ENCODE measurements at places on chromosomes 5 and 9.

DNA sequence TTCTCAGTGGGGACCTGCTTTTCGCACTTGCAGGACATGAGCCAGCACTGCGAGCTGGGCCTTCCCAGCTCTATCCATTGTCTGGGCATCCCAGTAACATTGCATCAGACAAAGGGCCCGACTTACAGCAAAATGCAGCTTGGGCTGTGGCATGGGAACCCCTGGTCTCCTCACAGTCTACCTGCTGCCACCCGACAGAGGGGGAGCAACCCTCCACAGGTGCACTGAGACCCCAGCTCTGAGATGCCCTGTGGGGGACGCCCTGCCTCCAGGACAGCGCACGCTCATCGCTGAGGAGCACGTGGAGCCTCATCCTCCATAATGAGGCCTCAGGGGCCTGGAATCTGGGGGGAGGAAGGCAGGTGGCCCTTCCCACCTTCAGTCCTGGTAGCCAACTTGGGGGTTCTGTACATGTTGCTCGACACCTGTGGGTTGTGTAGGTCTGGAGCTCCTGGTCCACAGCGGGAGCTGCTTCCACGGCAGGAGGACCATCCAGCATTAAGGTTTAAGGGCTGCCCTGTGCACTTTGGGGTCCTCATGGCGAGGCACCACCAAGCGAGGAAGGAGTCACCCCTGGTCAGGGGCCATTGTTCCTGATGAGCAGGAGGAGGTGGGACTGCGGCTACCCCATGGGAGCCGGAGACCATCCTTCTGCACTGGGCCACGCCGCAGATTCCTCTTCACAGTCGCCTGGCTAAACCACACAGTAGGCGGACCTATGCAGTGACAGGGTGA, 376.5 kb upstream of the IRX1 start:
- DNase-seq: no peak

DNA sequence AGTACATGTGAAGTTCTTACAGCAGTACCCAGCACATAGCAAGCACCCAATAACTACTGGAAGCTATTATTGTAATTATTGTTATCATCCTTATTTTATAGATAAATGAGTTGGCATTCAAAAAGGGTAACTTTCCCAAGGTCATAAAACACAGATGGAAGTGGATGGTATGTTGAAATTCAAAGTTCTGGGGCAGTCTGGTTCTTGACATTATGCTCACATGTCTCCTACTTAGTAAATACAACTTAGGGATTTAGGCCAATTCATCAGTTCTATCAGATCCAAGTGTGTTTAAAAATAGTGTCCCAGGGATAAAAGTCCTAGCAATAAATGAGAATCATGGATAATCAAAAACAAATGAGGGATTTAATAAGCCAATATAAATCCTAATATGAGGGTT, 265.2 kb downstream of the ADAMTSL1 start:
- DNase-seq: no peak

DNA sequence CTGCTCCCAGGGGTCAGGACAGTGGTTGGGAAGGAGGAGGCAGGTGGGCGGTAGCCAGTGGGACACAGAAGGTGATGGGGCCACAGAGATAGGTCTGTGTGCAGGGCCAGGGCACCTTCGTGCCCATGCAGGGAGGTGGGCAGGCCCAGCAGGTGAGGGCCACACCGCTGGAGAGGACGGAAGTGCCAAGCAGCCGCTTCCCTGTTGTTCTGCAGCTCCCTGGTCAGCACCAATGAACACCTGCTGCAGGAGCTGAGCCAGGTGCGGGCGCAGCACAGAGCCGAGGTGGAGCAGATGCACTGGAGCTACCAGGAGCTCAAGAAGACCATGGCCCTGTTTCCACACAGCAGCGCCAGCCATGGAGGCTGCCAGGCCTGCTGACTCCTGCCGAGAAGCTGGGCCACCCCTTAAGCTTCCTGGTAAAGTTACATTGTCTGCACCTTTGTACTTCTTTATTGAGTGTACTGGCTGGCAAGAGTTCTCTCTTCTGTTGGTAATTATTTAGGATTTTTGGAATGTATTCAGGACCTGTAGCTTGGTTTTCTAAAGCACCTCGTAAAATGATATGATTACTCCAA, 40.3 kb downstream of the TPPP start:
- DNase-seq: no peak

- no peak for DNase-seq
These were observed 212.9 kb downstream of the ACTL7B start for GRCh38 chr9:108642871-108643270.

DNA sequence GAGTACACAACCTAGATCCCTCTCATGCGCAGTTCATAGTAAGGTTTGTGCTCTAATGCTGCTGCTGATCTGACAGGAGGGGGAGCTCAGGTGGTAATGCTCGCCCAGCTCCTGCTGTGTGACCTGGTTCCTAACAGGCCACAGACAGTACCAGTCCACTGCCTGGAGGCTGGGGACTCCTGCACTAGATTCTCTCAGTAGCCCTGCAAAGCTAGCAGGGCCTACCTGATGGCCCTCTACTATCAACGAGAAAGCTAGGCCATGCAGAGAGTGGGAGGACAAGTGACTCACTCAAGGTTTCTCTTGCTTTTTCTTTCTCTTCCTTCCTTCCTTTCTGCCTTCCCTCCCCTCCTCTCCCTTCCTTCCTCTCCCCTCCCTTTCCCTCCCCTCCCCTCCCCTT, 55.1 kb upstream of the TEX48 start:
- no peak for DNase-seq

DNA sequence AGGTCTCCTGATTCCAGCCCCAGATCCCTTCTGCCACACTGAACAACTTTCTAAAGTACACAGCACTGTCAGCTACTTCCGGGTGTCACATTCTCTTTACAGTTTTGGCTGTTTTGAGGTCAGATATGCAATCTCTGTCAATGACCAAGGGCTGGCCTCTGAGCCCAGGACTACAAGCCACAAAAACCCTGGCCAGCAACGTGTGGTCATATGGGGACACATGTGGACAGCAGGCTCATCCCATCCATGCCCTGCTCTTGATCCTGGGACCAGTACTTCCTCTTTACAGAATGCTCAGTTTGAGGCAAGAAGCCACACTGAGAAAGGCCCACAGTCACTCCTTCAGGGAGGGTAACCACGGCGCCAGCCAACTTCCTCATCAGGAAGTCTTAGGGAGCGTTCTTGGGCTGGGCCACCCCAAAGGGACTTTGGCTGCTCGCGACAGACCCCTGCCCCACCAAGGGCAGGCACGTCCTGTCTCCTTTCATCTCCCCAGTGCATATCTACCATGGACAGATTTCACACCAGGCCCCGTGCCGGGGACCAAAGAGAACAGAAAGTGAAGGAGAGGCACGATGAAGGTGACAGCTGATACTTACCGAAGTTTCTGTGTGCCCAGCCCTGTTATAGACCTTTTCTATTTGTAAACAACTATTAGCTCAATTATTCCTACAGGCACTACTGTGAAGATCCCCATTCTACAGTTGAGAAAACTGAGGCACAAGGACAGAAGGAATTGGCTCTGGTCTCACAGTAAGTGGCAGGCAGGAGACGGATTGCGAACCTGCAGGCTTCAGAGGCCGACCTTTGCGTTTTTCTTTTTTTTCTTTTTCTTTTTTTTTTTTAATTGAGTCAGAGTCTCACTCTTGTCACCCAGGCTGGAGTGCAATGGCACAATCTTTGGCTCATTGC, 37.3 kb downstream of the STK10 start:
- no peak for DNase-seq

DNA sequence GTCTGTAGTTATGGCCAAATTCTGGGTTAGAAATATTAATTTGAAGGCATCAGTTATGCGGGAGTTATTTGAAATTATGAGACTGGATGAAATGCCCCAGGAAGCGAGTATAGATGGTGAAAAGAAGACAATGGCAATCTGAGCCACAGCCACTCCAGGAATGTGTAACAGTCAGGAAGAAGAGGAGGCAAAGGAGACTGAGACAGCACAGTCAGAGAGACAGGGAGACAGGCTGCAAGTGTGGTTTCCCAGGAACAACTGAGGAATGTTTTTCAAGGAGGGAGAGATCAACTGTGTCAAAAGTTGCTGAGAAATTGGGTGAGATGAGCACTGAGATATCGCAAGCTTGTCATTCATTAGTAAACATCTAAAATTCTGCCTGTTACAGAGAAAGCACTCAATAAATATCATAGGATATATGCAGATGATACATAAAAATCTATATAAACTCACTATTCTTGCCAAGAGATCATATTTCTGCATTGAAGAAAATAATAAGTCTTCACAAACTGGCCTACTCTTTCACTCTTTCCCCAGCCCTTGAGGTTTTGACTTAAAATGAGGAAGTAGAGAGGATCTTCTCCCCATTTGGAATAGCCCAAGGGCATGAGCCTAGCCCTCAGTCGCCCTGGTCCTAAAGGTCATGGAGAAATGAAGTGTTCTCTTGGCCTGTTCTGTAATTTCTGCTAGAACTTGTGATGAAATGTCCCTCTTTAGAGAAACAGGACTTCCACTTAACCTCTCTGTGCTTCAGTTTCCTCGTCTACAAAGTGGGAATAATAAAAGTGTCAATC, 48.5 kb upstream of the RLN1 start:
- DNase-seq: no peak

DNA sequence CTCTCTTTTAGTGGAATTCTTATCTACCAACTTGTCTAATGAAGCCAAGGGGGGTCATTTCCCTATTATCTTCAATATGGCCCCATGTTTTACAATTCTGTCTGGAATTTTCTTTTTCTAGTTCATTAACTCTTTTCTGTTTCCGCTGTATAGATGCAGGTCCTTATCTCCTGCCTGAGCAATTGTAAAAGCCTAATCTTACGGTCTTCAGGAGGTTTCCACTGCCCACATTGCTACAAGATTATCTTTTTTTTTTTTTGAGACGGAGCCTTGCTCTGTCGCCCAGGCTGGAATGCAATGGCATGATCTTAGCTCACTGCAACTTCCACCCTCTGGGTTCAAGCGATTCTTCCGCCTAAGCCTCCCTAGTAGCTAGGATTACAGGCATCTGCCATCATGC, 132.3 kb downstream of the UNC13B start:
- DNase-seq: no peak

DNA sequence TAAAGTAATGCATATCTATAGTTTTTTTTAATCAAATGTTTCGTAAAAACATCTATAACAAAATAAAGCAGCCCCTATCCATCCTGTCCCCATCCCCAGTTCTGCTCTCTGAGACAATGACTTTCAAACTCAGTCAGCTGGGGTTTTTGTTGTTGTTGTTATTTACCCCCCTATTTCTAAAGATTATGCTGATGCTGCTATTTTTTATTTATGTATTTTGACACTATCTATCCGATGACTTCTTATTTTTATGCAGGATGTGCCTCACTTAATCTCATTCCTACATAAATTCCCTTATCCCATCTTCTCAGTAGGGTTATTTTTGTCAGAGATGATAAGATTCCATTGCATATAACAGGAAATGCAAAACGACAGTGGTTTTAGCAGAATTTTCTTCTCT, 45.3 kb upstream of the ENTREP1 start:
- DNase-seq: no peak

GRCh38 chr9:92704528-92704927, 34.6 kb upstream of the IPPK start:
- DNase-seq: no peak

DNA sequence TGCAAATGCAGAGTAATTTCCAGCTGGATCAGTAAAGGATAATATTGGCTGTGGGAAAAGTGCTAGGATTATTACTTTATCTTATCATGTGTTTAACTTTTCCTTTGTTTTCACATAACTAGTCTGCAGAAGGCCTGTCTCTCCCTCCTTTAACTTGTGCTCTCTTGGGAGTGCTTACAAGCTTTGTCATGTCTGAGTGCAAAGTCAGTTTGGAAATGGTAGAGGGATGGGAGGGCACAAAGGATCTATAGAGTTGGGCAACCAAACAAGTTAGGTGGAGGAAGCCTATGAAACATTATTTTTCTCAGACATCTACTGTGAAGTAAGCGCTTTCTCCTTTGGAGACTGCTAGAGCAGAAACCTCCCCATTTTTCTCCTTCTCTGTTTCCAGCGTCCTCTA, 308.8 kb downstream of the ARHGAP26 start:
- no peak for DNase-seq

DNA sequence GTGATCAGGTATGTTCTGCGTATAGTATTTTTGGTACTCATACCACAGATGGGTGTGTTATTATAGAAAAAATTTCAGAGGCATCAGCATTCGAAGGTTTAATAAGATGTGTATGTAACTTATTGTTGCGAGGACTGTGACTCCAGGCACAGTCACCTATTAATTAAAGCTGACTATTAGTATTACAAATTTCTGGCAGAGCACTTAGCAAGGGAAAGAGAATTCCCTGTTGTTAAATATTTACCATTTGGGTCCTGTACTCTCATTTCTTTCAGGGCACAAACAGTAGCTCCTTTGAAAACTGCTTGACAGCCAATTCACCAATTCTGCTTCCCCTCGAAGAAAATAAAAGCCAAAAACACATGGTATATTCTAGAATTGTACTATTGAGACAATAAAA, 653.8 kb downstream of the ELAVL2 start:
- DNase-seq: no peak

- DNase-seq: no peak
These were observed 20.5 kb downstream of the ERAP2 start for GRCh38 chr5:96896806-96897205.

DNA sequence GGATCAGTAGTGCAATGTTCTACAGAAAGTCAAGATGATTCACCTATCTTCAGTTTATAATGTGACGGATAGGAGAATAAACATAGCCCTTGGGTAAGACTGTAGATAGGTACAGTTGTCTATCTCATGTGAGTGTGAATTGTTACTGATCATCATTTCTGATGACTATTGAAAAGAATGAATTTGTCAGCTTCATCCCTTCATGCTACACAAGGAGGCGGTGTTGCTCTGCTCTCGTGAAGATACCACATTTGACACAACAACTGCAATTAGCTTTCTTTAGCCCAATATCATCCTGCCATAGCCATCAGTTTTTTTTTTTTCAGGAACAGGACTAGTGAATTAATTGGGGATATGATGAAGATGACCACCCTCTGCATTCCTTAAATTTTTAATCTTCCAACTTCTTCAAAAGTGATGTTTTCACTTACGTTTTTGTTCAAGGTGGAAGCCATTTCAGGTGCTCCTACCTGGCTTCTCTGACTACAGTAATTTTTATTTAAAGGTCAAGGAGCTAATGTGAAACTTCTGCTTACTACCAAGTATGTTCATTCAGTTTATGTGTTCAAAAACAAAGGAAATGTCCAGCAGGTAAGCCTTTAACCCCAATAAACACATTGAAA, 152.9 kb upstream of the MOCS2 start:
- no peak for DNase-seq

GRCh38 chr9:108698231-108698630, 157.6 kb downstream of the ACTL7B start:
- no peak for DNase-seq
